ENCODE measurements at places on chromosomes 4 and X. TPM values are rescaled to one million over a fixed set of nuclear protein-coding genes. Genes with fewer than 3 reads are reported as not detected.

TMPRSS11D gene
- not detected for total RNA-seq

FOXP3 gene
- 0.30 TPM for total RNA-seq

TBC1D9 gene
- 11.6 TPM for total RNA-seq

UCHL1 gene
- total RNA-seq, result 13.2 TPM

RBMXL3 gene
- total RNA-seq, result not detected

TRIM2 gene
- total RNA-seq, result 151 TPM

WDR44 gene
- 13.4 TPM for total RNA-seq

NSUN7 gene
- total RNA-seq, result 10.9 TPM

PABPC5 gene
- total RNA-seq, result 0.64 TPM

EVC gene
- 1.1 TPM for total RNA-seq

TLR7 gene
- total RNA-seq, result 0.27 TPM

GPR34 gene
- total RNA-seq, result 4.7 TPM

SAT1 gene
- 608 TPM for total RNA-seq

GABRB1 gene
- total RNA-seq, result not detected

- DNase-seq, result no peak
Measured at GRCh38 chr4:184620212-184620867, 28.9 kb downstream of the CASP3 start.

GRCh38 chr4:10816571-10816970 is 132.0 kb upstream of the CLNK start:
- DNase-seq, result no peak

DNA sequence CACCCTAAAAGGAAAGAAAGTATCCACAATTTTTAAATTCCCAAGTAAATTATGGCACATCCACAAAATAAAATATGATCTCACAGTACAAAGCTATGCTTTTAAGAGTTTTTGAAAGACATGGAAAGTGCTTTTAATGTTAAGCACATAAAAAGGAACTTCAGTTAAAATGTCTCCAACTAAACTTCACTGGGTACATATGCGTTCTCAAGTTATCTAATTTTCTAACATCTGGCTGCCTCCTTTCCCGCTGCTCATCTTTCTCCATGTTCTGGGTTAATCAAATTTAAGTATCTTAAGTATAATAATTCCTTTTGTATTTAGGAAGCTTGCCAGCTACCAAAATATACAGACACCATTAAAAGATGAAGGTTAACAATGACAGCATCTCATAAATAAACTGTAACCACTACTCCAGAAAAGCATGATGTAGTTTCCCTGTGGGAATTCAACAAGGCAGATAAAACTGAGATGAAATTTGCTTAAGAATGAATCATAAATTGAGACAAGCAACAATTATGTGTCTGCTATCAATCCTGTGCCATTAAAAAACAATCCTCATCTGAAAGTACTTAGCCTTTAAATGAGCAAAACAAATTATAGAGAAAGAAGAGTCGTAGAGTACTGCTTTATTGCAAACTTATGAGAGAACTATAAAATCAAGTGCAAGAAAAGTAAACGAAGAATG is 25.1 kb downstream of the PRSS12 start:
- no peak for DNase-seq

GRCh38 chrX:8657883-8658282 is 74.1 kb downstream of the ANOS1 start:
- no peak for DNase-seq

- no peak for DNase-seq
Measured at GRCh38 chr4:78669453-78669852, 106.7 kb upstream of the BMP2K start.

GRCh38 chr4:117375101-117375500 is 289.7 kb upstream of the TRAM1L1 start:
- no peak for DNase-seq

- no peak for DNase-seq
Measured at GRCh38 chr4:92566269-92566668, 262.5 kb downstream of the GRID2 start.

DNA sequence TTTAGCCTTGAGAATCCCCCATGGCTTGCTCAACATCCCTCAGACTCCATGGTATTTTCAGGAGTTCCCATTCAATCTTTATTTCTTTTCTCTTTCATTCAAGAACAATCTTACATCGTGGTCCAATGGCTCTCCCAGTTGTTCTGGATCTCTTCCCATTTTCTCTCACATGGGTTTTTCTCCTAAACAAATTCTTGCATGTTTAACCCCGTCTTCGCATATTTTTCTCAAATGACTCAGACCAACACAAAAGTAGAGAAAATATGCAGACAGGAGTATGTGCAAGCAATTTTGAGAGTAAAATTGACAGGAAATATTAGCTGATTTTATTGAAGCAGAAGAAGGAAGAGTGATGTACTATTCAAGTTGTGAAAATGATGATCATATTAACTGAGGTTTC is 396.4 kb upstream of the TRAM1L1 start:
- DNase-seq, result no peak

- no peak for DNase-seq
Measured at GRCh38 chrX:101906136-101906796, 25.6 kb downstream of the ZMAT1 start.

DNA sequence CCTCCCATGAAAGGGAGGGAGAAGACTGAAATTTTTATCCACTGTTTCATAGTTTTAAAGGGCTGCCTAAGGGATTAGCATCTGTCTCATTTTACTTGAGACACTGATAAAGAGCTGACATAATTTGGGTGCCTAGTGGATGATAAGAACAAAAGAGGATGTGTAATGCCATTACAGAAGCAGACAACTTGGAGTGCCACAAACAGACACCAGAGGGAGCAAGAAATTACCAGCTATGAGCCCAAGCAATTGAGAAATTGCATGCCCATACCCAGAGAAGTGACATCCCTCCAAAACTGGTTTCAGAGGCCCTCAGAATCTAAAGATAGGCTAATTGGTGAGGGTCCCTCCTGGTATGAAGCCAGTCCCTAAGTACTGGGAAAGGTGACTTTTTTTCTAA is 38.5 kb upstream of the POU3F4 start:
- peak; percentile 20 for DNase-seq

- DNase-seq, result no peak
Measured at GRCh38 chr4:123913598-123913997, 517.0 kb downstream of the SPRY1 start.

GRCh38 chr4:153757407-153757806 is 2.4 kb downstream of the RNF175 start:
- DNase-seq, result no peak

- DNase-seq, result no peak
Measured at GRCh38 chr4:88989990-88990389, 67.0 kb downstream of the FAM13A start.

DNA sequence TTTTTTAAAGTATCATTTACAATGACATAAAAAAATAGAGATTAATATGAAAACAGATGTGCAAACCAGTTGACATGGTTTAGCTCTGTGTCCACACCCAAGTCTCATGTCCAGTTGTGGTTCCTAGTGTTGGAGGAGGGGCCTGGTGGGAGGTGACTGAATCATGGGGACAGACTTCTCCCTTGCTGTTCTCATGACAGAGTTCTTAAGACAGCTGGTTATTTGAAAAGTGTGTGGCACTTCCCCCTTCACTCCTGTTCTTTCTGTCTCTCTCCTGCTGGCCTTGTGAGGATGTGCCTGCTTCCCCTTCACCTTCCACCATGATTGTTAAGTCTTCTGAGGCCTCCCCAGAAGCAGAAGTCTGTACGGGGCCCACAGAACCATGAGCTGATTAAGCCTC is 23.8 kb downstream of the CNOT6L start:
- no peak for DNase-seq

- no peak for DNase-seq
Measured at GRCh38 chr4:47749060-47749459, 88.8 kb downstream of the CORIN start.

DNA sequence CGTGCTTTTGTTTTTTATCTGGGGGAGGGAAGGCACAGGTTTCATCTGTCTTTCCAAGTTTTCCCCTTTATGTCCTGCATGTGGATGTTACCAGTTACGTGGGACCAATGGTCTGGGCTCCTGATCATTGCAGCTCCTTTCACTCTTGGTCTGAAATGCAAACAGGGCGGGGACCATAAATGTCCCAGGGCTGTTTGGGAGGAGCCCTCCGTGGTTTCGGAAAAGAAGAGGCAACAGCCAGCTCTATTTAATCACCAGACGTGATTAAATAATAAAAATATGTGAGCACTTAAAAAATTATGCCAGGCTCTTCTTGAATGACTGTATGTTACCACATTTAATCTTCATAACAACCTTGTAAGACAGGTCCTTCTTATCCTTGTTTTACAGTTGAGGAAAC is 30.8 kb upstream of the C1GALT1C1 start:
- no peak for DNase-seq

- DNase-seq, result no peak
Measured at GRCh38 chrX:50615570-50616158, 145.0 kb upstream of the DGKK start.

GRCh38 chr4:41209187-41209586 is 5.2 kb downstream of the APBB2 start:
- peak; percentile 71 for DNase-seq

DNA sequence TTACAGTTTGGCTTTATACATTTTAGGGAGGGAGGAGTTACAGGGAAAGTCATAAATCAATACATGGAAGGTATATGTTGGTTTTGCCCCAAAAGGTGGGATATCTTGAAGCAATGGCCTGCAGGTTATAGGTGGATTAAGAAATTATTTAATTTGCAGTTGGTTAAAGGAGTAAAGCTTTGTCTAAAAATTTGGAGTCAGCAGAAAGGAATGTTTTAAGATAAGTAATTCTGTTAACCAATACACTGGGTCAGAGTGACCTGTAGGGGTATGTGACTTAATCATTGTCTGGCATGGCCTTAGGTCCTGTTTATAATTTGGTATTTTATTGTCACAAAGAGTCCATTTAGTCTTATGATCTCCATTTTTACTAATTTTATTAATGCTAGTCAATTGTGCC is 115.0 kb downstream of the AGTR2 start:
- DNase-seq, result no peak

GRCh38 chr4:113750734-113751133 is 10.8 kb downstream of the CAMK2D start:
- DNase-seq, result no peak

GRCh38 chr4:58477950-58478349 is 1367.8 kb upstream of the IGFBP7 start:
- no peak for DNase-seq

DNA sequence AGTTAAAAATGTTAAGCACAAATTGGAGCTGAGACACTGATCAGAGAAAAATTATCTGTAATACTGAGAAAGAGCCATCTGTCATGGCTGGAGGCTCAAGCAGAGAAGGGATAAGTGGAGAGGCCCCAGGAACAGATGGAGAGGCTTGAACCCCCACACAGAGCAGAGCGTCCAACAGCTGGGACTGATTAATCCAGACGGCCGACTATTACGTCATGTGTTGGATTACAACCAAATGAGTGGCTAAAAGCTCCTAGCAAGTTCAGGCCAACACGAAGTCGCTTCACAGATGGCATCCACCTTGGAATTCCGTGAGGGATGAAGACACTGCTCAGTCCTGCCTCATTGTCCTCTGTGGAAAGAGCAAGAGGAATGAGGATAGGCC is 57.7 kb upstream of the ATXN3L start:
- no peak for DNase-seq

GRCh38 chr4:6560416-6561172 is 14.4 kb upstream of the MAN2B2 start:
- no peak for DNase-seq

- no peak for DNase-seq
Measured at GRCh38 chrX:136048446-136048845, 63.2 kb downstream of the SLC9A6 start.

DNA sequence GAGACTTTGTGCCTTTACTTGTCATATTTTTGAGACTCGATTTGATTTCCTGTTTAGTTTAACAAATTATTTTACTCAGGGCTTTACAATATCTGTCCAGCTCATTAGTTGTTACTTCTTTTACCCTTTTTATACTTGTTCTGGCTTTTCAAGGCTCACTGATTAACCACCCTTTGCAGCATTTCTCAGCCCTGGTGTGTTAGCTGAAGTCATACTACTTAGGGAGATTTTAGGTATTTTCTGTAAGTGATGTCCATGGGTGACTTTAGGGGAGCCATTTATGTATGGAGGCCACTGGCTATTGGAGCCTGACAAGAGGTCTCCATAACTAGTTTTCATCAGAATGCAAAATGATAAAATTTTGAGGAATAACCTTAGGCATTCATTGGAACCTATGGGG is 147.2 kb downstream of the RPA4 start:
- no peak for DNase-seq

DNA sequence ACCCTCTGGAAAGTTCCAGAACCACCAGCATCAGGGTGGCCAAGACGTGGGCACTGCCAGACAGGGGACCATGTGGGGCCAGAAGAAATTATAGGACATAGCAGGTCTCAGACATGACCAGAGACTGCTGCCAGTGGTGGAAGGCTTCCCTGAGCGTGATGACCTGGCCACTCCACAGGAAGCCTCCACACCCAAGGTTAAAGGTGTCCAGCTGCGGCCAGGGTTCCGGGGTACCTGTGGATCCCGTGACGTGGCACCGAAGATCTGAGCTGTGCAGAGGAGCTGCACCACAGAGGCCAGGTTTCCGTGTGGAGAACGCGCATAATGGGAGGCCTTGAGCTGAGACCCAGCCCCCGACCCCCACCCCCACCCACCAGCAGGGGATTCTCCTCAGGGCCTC is 16.4 kb upstream of the CTBP1 start:
- no peak for DNase-seq

- no peak for DNase-seq
Measured at GRCh38 chr4:135508006-135508714, 1306.6 kb upstream of the PABPC4L start.

DNA sequence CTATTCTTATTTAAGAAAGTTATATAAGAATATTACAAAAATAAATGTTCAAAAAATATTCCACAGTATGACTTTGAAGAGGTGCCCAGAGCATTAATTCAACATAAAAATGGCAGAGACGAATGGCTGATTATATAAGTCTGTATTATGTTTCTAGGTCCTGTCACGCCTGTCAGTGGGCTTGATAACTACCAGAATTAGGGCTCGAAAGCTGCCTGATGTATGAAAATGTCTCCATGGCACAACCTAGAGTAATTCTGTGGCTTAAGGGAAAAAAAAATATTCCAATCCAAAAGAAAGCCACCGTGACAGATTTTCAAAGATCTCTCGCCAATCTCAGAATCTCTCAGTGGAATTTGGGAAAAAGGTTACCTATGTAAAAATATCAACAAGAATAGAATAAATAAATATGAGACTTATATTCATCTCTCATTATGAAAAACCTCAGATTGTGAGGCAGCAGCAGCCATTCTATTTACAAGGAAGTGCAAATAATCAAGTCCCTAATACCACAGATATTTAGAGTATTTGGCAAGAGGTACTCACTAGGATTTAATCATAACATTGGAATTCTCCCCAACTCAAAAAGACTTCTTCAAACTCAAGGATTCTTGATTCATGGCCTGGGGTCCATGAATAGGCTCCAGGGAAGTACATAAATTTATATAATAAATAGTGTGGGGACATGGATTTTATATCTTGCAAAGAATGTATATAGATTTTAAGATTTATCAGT is 489.1 kb upstream of the INTU start:
- DNase-seq, result no peak

DNA sequence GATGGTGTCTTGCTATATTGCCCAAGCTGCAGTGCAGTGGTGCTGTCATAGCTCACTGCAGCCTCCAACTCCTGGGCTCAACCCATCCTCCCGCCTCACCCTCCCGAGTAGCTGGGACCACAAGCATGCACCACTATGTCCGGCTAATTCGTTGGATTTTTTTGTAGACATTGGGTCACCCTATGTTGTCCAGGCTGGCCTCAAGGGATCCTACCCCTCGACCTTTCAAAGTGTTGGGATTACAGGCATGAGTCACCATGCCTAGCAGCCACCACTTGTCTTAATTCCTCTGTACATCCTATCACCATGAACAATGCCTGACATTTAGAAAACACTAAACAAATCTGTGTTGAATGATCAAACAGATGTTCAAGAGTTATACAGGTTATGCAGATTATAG is 76.7 kb downstream of the NLGN4X start:
- DNase-seq, result no peak

- no peak for DNase-seq
Measured at GRCh38 chrX:13770013-13770535, 35.5 kb downstream of the OFD1 start.

All from colonic mucosa (tissue), 4 donors.